ENCODE measurements at places on chromosomes 5 and 9.
A peak's percentile ranks its signal among the peaks of the same experiment; 100 is the strongest.

GRCh38 chr9:12722131-12722530 is 28.9 kb downstream of the TYRP1 start:
- DNase-seq: no peak

GRCh38 chr9:114030364-114030763 is 47.7 kb downstream of the AMBP start:
- DNase-seq: no peak

DNA sequence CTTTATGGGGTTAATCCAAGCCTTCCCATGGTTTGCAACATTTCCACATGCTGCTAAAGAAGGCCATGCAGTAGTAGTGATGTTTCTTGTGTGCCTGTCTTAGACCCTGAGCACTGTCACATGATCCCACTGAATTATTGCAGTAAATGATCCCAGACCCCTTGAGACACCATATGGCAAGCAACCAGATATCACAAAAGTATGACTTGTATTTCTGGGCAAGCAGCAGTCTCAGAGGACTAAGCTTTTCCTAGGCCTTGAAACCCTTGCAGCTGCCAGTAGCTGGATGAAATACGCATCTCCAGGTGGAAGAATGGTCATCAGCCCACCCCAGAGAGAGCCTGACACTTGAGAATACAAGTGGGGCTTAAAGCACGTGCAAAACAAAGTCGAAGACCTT is 41.8 kb downstream of the CDO1 start:
- peak; percentile 77 for DNase-seq

GRCh38 chr5:119537704-119538103 is 85.4 kb downstream of the HSD17B4 start:
- no peak for DNase-seq

All from eye (tissue), 1 donor.